ENCODE measurements at places on chromosomes 1 and 21. TPM values are rescaled to one million over a fixed set of nuclear protein-coding genes. Genes with fewer than 3 reads are reported as not detected.

The OR6N1 gene
- total RNA-seq = not detected

The EPHA2 gene
- total RNA-seq = 130 TPM

The SPTA1 gene
- not detected for total RNA-seq

The UBE2U gene
- total RNA-seq = not detected

The LEMD1 gene
- not detected for total RNA-seq

The IL10 gene
- not detected for total RNA-seq

The HUNK gene
- 1.5 TPM for total RNA-seq

The PDC gene
- not detected for total RNA-seq

The PCP4 gene
- total RNA-seq = not detected

The SCCPDH gene
- 46.8 TPM for total RNA-seq

The XCL1 gene
- total RNA-seq = not detected

The ERG gene
- 0.09 TPM for total RNA-seq

The HIVEP3 gene
- 4.3 TPM for total RNA-seq

The UBIAD1 gene
- total RNA-seq = 16.4 TPM

The SYT11 gene
- total RNA-seq = 1.3 TPM

The PLXNA2 gene
- 4.6 TPM for total RNA-seq

The TRIM67 gene
- total RNA-seq = 0.11 TPM

The HFM1 gene
- 0.07 TPM for total RNA-seq

The TMEM35B gene
- total RNA-seq = 15.8 TPM

The HSF2BP gene
- total RNA-seq = 2.2 TPM

The CACHD1 gene
- 1.4 TPM for total RNA-seq

The IFT25 gene
- total RNA-seq = 31.5 TPM

The MEX3A gene
- total RNA-seq = 0.76 TPM

The TTC34 gene
- total RNA-seq = 0.04 TPM

The NCMAP gene
- 0.09 TPM for total RNA-seq

The MTARC1 gene
- total RNA-seq = 9.5 TPM

All from A549 treated with dexamethasone at 1 μM for 4 hours (cell line).